ENCODE measurements at places on chromosomes 5 and 9. TPM values are rescaled to one million over a fixed set of nuclear protein-coding genes. Genes with fewer than 3 reads are reported as not detected.

DNA sequence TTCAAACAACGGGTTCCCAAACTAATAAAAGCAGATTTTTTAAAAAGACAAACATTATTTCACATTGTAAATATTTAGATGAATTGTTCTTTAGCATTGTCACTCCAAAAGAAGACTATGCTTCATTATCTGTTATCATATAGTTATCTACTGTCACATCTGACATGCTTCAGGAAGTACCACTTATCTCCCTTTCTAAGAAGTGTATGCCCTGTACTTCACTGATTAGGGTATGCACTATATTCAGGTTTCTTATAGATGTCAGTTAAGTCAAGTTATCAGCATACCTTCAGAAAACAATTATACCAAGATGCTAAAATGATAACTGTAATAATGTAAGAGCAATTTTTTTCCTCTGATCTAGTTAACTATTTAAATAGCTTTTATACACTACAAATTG is 40.4 kb downstream of the LMBRD2 start:
- no peaks in the 10 kb centered on the region for H3K27me3 ChIP-seq
- no peak overlapping the region for H3K27ac ChIP-seq
- H3K36me3 ChIP-seq = peaks cover 3% of the 10 kb centered on the region

- no peaks in the 10 kb centered on the region for H3K27me3 ChIP-seq
- no peak for DNase-seq
- H3K4me3 ChIP-seq = no peak overlapping the region
- no peaks in the 10 kb centered on the region for H3K4me1 ChIP-seq
- H3K36me3 ChIP-seq = no peaks in the 10 kb centered on the region
- no peak overlapping the region for H3K27ac ChIP-seq
Measured at GRCh38 chr9:105483618-105484017, 35.8 kb downstream of the FSD1L start.

GRCh38 chr5:90575712-90576111 is 17.1 kb downstream of the ADGRV1 start:
- no peak for DNase-seq
- no peak overlapping the region for H3K27ac ChIP-seq
- no peaks in the 10 kb centered on the region for H3K27me3 ChIP-seq
- no peaks in the 10 kb centered on the region for H3K4me1 ChIP-seq
- H3K36me3 ChIP-seq = no peaks in the 10 kb centered on the region
- H3K4me3 ChIP-seq = no peak overlapping the region

FAM13B gene
- polyA plus RNA-seq = 9.1 TPM

FAM221B gene
- not detected for polyA plus RNA-seq

DNA sequence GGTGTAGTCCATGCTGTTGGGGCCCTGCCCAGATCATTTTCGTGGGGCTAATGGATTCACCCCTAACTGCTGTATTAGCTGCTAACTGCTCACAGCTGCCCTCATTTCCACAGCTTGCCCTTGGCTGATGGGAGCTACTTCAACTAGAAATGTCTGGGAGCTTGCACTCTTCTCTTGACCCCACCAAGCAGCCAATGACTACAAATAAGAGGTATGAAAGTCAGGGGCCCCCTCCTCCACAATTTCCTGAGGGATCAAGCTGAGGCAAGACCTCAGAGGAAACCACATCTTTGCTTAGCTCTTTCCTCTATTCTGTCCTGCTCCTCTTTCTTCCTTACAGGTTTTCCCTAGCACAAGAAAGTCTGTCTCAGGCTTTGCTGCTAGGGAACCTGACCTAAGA is 397.5 kb downstream of the MLLT3 start:
- peak overlapping the region; percentile 5 for H3K4me3 ChIP-seq
- no peak for DNase-seq
- no peaks in the 10 kb centered on the region for H3K36me3 ChIP-seq
- no peaks in the 10 kb centered on the region for H3K27me3 ChIP-seq

DNA sequence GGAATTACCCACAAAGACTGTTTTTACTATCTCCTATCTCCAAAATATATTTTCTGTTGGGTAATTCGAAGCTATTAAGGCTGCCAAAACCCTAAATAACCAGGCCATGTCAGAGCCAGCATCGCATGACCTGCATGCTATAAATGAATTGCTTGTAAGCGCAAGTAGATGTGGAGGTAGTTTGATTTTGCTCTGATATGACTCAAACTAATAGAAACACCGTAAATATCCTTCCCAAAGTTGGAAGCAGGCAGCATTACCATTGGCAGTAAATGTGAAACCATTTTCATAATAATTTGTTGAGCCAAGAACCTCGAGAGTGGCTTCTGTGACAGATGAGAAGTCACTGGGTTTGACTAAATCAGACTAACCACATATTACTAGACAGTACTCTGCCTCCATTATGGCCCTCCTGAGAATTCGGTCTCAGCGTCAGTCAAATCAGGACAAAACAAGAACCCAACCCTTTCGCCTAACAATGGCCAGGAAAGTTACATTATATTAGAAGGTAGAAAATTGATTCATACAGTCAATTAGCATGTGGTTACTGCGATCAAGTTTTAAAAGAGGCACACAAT is 289.8 kb downstream of the SPOCK1 start:
- H3K27ac ChIP-seq = no peak overlapping the region
- H3K4me3 ChIP-seq = no peak overlapping the region
- H3K36me3 ChIP-seq = no peaks in the 10 kb centered on the region
- H3K4me1 ChIP-seq = peaks cover 20% of the 10 kb centered on the region
- H3K27me3 ChIP-seq = no peaks in the 10 kb centered on the region
- DNase-seq = no peak

FGF10 gene
- polyA plus RNA-seq = not detected

GRCh38 chr5:98940581-98940980 is 11.8 kb upstream of the CHD1 start:
- H3K4me1 ChIP-seq = no peaks in the 10 kb centered on the region
- H3K4me3 ChIP-seq = no peak overlapping the region

- peak overlapping the region; percentile 82 for H3K27ac ChIP-seq
- peak overlapping the region; percentile 3 for H3K4me3 ChIP-seq
- H3K4me1 ChIP-seq = peaks cover 55% of the 10 kb centered on the region
- no peak for DNase-seq
Measured at GRCh38 chr5:151569132-151570046, 21.7 kb downstream of the FAT2 start.

- H3K4me1 ChIP-seq = no peaks in the 10 kb centered on the region
- no peak overlapping the region for H3K27ac ChIP-seq
- DNase-seq = no peak
- no peak overlapping the region for H3K4me3 ChIP-seq
Measured at GRCh38 chr9:116765011-116765410, 77.9 kb downstream of the TRIM32 start.

All from keratinocyte (primary cell).